ENCODE measurements at places on chromosomes 7 and 10.

- no peak for DNase-seq
These were observed 139.7 kb downstream of the ELFN1 start for GRCh38 chr7:1809601-1810258.

GRCh38 chr10:93379731-93380575, 102.2 kb downstream of the MYOF start:
- peak; percentile 23 for DNase-seq

GRCh38 chr7:127858091-127858914, 172.9 kb downstream of the LRRC4 start:
- DNase-seq = no peak

DNA sequence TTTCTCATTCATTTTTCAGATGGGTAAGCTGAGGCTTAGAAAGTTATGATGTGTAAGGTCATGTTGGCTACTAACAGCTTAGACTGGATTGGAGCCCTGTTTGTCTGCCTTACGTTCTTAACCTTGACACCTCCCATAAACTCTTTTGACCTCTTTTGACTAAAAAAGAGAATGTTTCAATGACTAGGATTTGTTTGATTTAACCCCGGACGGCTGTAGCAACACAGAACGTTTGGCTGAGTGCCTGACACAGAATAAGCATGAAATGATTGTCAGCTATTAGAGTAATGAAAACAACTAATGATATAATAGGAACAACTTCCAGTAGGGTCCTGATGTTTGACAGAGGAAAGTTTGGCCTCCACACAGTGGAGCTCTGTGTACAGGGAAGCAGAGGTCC, 83.3 kb upstream of the PDZD8 start:
- DNase-seq = no peak

DNA sequence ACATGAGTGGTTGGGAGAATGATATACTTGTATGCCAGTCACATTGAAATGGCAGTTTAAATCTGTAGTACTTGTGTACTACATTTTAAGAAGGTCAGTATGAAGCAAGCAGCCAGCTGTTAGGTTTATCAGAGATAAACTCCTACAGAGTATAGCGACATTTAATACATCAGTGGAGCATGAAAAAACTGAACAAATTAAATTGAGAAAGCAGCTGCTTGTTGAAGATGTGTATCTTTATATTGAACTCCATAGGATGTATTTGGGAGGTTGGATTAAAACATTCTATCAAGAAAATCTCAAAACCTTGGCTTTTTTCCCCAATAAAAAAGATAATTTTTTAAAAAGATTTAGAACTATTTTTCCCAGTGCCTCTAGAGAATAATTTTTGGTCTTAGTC, 47.8 kb downstream of the PHF14 start:
- DNase-seq = no peak

- DNase-seq = no peak
These were observed 8.9 kb downstream of the CALY start for GRCh38 chr10:133327651-133328357.

All from CD4-positive, alpha-beta T cell treated with Interleukin-1 beta for 1 hour (primary cell).